ENCODE measurements at places on chromosomes 2 and 18.
A peak's percentile ranks its signal among the peaks of the same experiment; 100 is the strongest.

- DNase-seq, result no peak
These were observed 27.8 kb upstream of the SLC9A2 start for GRCh38 chr2:102591491-102592045.

GRCh38 chr2:196951973-196952372, 25.5 kb upstream of the PGAP1 start:
- DNase-seq, result no peak

DNA sequence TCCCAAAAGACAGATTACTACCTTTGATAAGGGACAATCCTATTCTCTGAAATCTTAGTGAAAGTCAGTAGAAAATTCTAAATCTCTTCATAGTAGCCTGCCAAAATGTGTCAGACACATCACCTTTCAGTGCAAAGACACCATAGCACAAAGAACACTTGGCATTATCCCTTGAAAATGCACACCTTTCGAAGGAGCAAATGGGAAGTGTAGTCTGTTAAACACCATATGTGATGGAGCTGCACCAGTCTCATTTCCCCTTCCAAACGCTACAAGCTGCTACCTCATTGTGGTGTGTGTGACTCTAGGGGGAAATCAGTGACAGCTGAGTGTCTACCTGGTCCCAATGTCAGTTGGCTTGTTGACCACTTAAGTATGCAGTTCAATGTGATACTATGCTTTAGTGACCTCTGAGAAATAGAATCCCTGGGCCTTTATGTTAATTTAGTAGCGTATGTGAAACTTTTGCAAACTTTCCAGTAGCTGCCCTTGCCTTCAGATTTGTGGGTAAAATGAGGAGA, 551.7 kb downstream of the ARHGAP15 start:
- DNase-seq, result no peak

GRCh38 chr2:71609958-71610357, 156.6 kb downstream of the DYSF start:
- peak; percentile 52 for DNase-seq

GRCh38 chr18:37710726-37711125, 145.1 kb upstream of the CELF4 start:
- DNase-seq, result no peak

- DNase-seq, result no peak
These were observed 620.9 kb upstream of the CELF4 start for GRCh38 chr18:38186491-38186890.

DNA sequence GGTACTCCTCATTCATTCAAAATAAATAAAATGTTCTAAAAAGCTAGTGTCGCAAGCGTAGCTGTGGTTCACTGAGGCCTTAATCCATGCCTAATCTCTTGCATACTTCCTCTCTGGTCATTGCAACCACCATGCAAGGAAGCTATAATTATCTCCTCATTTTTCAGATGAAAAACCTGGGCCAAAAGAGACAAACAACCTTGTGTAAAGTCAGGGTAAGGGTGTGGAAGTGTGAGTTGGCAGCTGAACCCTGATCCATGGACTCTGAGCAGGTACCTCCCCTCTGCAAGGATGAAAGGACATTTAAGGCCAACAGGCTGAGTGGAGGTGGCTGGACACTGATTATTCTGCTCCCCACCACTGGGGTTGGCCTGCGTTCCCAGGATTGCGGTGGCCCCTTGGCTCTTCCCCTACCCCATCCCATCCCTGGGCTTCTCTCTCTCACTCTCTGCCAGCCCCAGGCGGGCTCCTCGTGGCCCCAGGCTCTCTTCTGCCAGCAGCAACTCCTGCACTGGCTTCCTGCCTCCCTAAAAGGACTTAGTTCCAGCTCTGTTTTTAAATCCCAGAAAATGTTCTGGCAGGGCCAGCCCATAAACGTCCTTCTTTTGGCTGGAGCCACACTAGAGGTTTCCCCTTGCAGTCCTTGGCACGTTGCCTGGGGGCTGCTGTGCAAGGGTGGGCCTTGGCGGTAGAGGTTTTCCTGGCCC, 72.0 kb upstream of the AFF3 start:
- DNase-seq, result no peak

- DNase-seq, result no peak
These were observed 322.2 kb upstream of the HS6ST1 start for GRCh38 chr2:128640845-128641360.

GRCh38 chr2:199462956-199463692, 5.4 kb upstream of the SATB2 start:
- no peak for DNase-seq

GRCh38 chr2:47819834-47820233, 36.9 kb downstream of the MSH6 start:
- no peak for DNase-seq

GRCh38 chr18:44693030-44693784, 12.5 kb downstream of the SETBP1 start:
- DNase-seq, result no peak

DNA sequence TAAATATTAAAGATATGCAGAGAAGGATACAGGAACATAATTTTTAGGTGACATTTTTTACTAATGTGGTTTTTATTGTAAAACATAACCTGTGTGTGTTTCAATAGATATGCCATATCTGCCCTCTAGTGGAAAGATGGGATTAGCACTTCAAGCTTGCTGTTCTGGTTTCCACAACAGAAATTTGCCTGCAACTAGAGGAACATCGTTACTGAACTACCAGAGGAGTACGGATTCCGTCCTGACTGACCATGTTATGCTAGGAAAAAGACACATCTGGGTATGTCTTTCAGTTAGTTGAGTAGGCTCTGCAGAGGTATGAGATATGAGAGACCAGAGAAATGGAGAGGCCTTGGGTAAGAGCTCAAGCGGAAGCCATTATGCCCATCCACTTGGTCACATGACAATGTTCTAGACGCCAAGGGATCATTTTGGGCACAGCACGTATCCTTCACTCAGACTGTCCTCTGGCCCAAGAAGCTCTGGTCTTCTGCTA, 104.9 kb downstream of the MBD2 start:
- peak; percentile 14 for DNase-seq

DNA sequence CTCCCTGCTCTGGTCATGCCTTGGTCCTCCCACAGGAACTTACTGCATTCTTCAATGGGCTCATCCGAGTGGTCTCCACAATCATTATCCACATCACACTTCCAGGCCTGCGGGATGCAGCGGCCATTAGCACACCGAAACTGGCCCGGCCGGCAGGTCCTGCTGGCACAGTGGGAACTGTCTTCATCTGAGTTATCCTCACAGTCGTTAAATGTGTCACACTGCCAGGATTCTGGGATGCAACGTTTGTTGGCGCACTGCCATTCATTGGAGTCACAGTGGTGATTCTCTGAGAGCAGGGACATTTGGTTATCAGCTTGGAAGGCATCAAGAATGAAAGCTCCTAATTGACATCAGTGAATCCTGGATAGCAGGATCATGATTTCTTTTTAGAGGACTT, 104.5 kb downstream of the DHRS9 start:
- no peak for DNase-seq

DNA sequence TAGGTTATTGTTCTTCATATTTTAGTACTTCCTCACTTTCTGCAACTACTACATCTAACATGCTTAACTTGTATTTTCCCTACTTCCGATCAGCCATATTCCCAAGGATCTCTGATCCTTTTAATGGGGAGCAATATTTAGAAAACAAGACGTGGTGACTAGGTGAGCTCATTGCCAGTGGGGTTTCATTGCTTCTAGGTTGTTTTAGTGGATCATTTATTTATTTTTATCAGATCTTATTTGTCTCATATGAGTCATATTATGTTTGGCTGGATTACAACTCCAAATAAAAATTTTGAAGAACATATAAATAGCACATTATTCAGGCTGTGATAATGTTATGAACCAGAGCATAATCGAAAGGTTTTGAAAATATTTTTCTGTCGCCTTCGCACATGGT, 480.9 kb upstream of the TMEFF2 start:
- no peak for DNase-seq

- no peak for DNase-seq
These were observed 930.0 kb upstream of the KLHL29 start for GRCh38 chr2:22454826-22455485.

- no peak for DNase-seq
These were observed 51.2 kb upstream of the PXDN start for GRCh38 chr2:1795261-1796231.

DNA sequence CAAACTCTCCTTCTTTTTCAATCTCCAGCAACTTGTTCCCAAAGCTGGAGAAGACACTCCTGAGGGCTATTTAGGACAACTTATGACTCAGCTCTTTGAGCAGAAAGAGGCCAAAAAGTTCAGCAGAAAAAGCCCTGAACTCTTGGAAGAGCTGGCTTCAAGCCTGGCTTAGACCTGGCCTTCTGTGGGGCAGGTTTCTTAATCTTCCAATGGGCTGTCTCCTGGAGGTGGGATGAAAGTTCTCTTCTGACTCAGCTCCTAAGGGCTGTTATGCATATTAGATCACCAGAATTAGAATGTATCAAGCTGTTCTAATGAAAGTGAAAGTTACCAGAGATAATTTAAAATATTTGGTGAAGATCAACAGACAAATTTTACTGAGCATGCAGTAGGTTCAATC, 129.4 kb downstream of the RAD51AP2 start:
- no peak for DNase-seq

GRCh38 chr18:21656402-21656801, 44.3 kb downstream of the SNRPD1 start:
- no peak for DNase-seq

DNA sequence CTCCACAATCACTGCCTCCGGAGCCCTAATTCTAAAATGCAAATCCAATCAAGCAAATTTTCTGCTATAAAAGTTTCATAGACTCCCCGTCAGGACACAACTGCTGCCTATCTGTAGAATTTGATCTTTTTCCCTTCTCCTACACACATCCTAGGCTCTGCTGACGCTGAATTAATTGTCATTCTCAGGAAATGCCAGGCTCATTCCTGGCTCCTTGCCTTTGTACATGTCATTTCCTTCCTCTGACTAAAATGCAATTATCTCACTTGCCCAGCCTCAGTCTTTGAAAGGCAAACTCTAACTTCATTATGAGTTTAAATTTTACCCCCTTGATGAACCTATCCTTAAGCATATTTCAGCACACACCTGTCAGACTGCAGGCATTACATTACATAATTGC, 844.9 kb upstream of the CRIM1 start:
- no peak for DNase-seq

- no peak for DNase-seq
These were observed 94.2 kb downstream of the CD8B2 start for GRCh38 chr2:106581328-106581727.

DNA sequence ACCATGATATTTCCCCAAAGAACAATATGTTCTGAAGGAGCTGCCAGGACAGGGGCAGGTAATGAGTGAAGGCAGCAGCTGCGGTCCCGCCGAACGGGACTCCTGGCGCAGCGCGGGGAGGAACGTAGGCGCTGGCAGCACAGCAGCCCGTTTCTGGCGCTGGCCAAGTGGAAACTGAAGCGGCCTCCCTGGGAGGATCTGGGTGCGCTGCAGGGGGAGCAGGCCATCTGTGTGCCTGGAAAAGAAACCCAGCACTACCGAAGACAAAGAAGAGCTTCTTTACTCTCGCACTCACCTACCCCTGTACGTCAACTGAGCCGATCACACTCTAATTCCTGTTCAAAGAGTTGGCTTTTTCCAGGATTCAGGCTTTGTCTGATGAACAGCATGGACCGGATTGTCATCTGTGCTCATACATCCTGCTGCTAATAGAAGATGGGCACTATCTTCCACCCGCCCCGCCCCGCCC, 11.8 kb downstream of the G6PC2 start:
- DNase-seq, result no peak

GRCh38 chr2:150732064-150732463, 244.6 kb upstream of the RND3 start:
- no peak for DNase-seq

DNA sequence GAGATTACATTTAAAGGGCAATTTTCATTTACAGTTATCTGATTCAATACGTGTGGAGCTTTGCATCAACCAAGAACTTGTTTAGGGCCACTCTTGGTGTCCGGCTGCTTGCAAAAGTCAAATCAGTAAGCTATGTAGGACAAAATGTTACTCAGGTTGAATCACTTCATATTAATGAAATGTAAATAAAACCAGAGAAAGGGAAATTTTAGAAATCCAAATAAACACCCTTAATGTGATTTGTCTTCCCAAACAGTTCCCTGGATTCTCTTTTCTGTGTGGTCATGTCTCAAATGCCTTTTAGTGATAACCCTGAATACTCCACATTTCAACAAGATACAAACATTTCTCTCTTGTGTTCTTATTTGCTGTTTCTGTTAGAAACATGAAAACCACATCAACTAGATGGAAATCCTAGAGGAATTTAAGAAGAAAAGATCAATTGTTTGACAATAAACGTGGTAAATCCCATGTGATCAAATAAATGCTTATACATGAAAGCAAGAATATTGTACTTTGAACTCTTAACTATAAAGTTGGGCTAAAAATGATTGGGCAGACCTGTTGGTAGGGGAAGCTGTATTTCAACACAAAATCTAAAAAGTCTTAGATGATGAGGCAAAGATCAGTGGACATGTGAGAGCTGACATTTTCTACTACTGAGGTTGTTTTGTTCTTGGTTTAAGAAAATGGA, 101.3 kb downstream of the CDC42EP3 start:
- no peak for DNase-seq
